ENCODE measurements at places on chromosomes 2 and 18.

GRCh38 chr2:138476940-138477339 is 24.6 kb upstream of the SPOPL start:
- DNase-seq: no peak

- no peak for DNase-seq
Observed at GRCh38 chr2:113233593-113234550, 44.8 kb downstream of the PAX8 start.

GRCh38 chr2:67281101-67281500 is 116.0 kb upstream of the ETAA1 start:
- DNase-seq: no peak

- no peak for DNase-seq
Observed at GRCh38 chr2:3754280-3754679, 50.9 kb downstream of the DCDC2C start.

- DNase-seq: no peak
Observed at GRCh38 chr2:136310005-136310495, 192.1 kb upstream of the CXCR4 start.

- no peak for DNase-seq
Observed at GRCh38 chr18:55324166-55324565, 263.8 kb downstream of the TCF4 start.

DNA sequence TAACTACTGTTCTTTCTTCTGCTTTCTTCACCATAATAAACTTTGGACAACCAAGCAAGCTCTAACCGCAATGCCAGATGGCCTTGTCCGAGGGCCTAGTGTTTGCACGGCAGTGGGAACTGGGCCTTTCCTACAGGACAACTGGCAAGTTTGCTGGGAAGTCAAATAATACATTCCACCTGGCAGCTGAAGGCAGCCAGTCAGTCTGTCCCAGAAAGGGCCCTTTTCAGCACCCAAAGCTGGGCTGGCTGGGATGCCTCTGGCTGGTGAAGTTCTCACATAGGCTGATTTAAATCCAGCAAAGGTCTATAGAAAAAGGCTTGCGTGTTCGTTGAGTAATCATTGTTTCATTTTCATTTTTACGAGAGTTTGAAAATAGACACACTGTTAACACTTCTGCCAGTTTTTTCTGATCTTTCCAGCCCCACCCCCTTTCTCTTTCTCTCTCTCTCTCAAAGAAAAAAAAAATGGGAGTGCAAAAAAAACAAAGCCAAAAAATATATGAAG is 110.0 kb upstream of the EPAS1 start:
- DNase-seq: no peak

DNA sequence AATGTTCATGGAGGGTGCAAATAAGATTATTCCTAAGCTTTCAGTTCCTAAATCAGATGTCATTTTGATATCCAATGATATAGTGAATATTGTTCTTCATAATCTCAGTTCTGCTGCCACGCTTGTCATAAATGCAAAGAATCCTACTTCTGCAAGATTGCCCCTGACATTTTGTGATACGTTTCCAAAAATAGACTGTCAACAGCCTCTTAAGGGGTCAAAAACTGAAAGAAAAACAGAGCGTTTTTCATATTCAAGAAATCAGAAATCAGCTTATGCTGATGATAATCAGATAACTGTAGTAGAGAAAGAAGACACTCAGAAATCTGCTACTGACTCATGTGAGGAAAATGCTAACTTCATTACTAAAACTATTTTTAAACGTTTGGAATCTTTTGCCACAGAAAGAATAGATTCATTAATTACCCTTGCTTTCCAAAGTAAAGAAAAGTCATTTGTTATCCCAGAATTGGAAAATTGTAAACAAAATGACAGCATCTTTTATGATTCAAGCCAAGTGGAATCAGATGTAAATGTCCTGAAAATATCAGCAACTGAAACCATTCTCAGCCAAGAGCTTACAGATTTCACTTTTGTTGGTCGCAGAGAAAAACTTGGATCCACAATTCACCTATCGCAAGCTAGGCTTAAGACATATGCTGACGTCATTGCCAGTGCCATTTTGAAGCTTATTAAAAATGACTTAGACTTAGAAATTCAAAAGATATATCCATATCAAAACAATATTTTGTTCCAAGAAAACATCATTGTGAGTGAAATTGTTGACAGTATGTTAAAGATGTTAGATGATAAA is 55.1 kb downstream of the FSIP2 start:
- DNase-seq: no peak

- no peak for DNase-seq
Observed at GRCh38 chr2:186693446-186693832, 421 bp upstream of the FAM171B start.

- no peak for DNase-seq
Observed at GRCh38 chr2:237483018-237483731, 3.9 kb upstream of the MLPH start.

Measured in SW 1271 (cell line).